Kidney (tissue), 22 donors: ENCODE measurements at places on chromosomes 5 and 9.

- no peak for DNase-seq
Observed at GRCh38 chr9:107671588-107671987, 182.0 kb upstream of the KLF4 start.

DNA sequence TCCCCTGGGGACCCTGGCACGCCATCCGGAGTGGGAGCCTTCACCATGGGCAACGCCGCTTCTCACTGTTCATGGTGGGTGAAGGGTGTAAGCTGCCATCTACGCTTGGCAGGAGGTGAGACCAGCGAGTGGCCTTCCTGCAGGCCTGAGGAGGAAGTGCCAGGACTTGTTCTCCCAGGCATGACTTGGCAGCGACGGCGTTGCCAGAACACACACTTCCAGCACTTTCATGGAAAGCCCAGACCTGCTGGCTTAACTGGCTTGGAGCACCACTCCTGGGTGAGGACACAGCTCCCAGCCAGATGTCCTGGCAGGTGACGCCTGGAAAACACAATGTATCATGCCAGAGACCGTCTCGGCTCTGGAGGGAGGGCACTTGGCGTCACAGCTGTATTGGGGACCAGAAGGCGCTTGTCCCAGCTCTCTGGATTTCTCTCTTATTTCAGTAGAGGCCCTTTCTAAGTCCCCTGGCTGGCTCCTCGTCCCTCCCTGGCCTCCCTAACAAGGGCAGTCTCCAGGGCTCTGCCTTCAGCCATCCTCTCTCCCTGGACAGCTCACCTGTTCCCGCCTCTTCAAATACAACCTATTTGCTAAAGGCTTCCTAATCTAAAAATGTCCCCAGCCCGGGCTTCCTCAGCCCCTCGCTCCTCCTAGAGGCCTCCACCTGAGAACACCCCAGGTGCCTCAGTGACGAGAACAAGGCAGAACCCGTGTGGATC lies 188.3 kb downstream of the OLFM1 start:
- DNase-seq: no peak

DNA sequence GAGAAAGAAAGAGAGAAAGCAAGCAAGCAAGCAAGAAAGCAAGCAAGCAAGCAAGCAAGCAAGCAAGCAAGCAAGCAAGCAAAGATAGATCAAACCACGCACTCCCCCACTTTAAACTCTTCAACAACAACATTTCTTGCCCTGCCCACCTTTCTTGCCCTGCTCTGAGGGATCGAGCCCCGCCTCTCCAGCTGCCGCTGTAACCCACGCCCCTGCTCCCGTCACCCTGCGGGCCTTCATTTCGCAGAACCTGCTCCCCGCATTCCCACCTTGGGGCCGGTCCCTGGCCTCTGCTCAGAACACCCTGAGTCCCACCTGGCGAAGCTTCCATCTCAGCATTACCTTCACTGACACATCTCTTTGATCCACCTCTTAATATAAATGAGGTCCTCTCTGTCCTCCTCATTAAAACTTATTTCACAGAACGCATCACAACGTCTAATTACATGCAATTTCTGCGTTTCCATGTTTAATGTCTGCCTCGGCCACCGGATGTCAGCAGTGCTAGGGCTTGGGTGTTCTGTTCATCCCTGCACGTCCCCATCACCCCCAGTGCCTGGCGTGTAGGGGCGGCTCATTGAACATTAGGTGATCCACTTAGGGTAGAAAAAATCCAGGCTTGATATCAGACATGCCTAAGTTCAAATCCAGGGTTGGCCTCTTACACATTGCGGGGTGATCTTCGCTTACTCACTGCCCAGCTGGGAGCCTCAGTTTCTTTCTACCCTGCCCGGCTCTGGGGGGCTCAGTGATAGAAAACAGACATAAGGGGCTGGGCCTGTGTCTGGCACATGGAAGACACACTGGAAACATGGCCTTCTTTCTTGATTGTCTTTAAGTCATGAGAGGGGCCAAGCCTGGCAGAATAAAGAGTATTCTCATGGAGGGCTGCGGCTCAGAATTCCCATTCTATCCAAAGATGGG lies 187.6 kb downstream of the DAB2IP start:
- DNase-seq: no peak

DNA sequence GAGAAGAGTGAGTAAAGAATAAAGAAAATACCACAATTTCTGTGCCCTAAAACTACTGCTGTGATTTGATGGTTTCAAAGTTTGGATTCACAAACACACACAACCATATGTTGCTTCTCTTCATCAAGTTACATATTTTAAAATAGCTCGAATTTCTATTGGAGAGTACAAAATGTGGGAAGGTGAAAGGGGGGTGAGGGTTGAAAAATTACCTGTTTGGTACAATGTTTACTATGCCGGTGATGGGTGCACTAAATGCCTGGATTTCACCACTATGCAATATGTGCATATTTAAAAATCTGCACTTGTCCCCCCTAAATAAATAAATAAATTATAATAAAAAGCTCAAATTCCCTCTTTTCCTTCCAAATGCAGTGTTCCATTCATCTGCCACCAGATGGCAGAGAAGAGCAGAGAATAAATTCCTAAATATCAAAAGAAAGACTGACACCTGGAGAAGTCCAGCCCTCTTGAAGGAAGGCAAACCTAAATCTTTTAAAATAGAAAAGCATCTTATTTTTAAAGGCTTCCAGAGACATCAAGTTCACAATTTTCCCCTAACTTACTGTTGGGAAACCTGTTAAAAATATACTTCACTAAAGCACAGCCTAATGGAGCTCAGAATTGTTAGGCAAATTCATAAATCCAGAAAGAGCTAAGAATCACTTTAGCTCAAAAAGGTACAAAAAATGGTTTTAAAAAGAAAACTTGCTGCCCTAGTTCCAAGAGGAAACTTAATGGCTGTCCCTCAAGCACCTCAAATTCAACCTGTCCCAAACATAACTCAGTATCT lies 24.8 kb upstream of the HNRNPA0 start:
- peak; percentile 56 for DNase-seq

DNA sequence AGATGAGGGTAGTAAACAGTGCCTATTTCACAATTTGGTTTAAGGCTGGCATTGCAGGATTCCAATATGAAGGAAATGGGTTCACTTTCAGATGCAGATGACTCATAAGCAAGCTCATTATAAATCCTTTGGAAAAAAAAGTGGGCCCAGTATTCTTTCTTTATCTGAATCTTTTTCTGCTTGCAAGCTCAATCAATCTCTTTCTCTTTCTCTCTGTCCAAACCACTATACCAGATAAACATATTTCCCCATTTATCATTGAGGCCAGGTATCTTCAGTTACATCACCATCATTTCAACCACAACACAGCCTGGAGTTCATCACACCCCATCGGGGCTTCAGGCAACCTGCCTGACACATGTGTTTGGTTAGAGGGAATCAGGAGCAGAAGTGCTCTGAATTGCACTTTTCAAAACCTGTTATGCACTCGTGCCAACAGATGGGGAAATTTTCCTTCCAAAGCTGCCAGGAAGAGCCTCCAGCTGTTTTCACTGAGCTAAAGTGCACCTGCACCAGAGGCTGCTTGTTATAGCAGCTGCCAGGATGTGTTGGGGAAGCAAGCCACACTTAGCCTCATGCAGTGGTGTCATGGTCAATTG lies 30.0 kb upstream of the MAMDC2 start:
- no peak for DNase-seq

DNA sequence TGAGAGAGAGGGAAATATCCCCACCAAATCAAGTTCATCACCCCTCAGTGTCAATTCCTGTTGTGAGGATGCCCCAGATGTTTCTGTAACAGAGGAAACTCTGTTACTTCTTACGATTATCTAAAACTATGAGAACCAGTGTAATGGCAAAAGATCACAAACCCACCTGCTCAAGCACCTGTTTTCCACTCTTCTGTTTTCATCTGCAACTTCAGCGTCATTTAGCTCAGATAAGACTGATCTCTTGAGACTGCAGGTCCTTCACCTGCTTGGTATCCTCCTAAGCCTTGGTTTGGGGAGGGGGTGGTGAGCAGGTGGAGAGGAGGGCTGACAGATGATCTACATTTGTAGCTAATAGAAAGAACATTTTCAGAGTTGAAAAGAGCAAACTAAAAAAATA lies 229.3 kb downstream of the SLF1 start:
- DNase-seq: no peak

GRCh38 chr5:6632324-6632887 lies 438 bp downstream of the NSUN2 start:
- no peak for DNase-seq

- DNase-seq: no peak
Observed at GRCh38 chr5:4579679-4580078, 560.5 kb upstream of the ADAMTS16 start.

GRCh38 chr5:167573370-167574127 lies 717.9 kb upstream of the WWC1 start:
- DNase-seq: peak; percentile 84

GRCh38 chr5:54905246-54905795 lies 80.1 kb downstream of the ESM1 start:
- DNase-seq: peak; percentile 78

DNA sequence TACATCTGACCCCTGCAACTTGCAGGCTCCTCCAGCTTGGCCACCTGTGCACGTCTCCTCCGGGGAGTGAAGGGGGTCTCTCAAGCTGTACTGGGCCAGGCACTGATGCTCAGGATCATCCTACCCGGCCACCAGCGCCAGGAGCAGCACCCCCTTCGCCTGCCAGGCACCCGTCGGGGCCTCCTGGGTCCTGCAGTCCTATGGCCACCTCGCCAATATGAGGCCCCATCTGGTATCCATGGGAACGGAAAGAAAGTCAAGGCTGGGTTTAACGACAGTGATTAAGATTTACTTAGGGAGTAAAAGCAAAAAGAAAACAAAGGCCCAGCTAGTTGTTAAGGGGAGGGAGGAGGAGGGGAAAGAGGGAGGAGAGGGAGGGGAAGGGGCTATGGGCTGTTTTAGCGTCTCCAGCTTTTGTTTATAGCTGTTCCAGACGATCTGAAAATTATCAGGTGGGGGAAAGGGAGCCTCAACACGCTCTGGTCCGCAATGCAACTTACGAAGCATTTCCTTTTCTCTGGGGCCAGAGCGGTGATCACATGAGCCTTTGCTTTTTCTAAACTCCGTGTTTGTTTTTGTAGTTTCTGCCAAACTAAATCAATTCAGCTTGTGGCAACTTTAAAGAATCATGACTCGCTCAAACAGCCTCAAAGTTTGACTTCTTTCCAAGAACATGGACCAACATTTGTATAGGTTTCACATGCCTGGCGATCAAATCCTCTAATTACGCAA lies 132.4 kb downstream of the ROR2 start:
- DNase-seq: peak; percentile 80
